Kidney epithelial cell (primary cell): ENCODE measurements at places on chromosomes 1 and 21. TPM values are rescaled to one million over a fixed set of nuclear protein-coding genes. Genes with fewer than 3 reads are reported as not detected.

The BSND gene
- not detected in 2 replicates for total RNA-seq

DNA sequence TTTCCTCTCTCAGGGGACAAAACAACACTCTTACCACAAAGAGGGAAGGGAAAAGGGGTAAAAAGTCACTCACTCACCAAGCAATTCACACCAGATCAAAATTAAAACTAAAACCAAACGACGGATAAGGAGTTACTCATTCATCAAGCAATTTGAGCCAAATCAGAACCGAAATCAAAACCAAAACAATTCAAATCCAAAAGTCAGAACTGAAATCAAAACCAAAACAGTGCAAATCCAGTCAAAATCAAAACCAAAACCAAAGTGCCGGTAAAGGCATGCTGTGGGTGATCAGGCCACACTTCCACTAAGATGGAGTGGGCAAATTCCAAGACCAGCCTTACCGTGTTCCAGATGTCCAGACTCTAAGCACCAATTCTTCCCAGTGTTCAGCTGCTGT is 717.9 kb downstream of the AMY1C start:
- DNase-seq = no peak

The TNNT2 gene
- total RNA-seq = 0.08 and 0.89 TPM in 2 replicates

The SPRR3 gene
- total RNA-seq = 1.1 TPM in 1 of 2 replicates, not detected in the other

DNA sequence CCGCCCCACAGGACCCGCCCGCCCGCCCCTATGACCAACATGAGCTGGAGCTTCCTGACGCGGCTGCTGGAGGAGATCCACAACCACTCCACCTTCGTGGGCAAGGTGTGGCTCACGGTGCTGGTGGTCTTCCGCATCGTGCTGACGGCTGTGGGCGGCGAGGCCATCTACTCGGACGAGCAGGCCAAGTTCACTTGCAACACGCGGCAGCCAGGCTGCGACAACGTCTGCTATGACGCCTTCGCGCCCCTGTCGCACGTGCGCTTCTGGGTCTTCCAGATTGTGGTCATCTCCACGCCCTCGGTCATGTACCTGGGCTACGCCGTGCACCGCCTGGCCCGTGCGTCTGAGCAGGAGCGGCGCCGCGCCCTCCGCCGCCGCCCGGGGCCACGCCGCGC is 7.9 kb upstream of the IBA57 start:
- no peak for DNase-seq

DNA sequence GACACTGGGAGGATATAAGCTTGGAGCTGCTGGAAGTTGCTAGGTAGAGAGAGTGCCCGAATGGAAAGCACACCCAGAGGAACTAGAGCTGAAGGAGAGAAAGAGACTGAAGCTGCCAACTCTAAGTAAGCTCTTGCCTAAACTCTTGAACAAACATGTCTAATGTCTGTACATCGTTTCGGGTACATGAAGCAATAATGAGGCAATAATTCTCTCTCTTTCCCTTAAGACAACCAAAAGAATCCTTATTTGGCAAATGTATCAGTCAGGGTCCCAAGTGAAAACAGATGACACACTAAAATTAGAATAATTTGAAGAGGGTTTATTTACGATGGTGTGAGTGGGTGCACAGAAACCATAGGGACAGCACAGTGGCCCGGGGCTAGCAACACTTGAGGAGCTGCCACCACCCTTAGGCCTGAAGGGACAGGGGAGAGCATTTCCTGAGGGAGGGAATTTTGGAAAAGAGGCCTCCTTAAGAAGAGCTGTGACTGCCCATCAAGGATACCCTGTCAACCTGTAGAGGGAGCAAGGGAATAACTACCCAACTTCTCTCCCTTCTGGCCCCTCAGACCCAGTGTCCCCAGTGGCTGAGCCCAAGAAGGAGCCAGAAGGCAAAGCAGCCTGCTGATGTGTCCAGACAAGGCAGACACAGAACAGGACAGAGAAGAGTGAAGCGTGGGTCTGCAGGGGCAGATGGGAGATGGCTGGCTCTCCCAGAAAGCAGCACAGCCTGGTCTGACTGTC is 36.1 kb upstream of the KHDRBS1 start:
- no peak for DNase-seq

The TARS2 gene
- total RNA-seq = 17.6 and 24.6 TPM in 2 replicates

DNA sequence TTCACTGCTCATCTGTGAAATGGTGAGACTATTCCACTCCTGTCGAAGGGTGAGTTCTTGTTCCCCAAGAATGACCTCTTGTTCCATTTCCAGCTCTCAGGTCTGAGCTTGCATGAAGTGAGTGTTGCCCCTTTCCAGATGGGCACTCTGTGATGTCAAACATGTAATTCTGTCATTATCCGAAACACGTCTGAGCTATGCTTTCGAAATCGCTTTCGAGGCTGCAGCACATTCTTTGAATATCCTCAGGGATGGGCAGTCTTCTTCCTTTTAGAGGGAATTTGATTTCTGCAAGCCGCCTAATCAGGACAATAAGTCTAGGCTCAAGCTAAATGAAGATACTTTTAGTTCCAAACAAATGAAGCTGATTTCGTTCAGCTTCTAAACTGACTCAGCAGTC is 15.1 kb downstream of the NFASC start:
- DNase-seq = no peak

The CD247 gene
- total RNA-seq = not detected in 2 replicates

DNA sequence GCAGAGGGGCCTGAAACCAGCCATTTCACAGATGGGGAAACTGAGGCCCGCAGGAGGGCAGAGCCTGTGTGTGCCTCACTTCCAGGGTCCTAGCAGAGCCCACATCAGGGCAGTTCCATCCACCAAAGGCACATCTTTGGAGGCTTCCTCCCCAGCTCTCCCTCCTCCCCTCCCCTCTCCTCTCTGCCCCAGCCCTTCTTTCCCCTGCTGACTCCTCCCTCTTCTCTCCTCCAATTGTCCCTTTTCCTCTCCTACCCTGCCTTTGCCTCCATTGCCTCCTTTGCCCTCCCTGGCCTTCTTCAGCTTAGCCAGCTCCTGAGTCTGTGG is 56.6 kb downstream of the TMEM53 start:
- no peak for DNase-seq

- DNase-seq = no peak
Observed at GRCh38 chr1:155379631-155380090, 59.0 kb downstream of the RUSC1 start.

The PINK1 gene
- total RNA-seq = 57.4 and 57.7 TPM in 2 replicates

GRCh38 chr1:31934706-31935629 is 3.2 kb downstream of the PTP4A2 start:
- no peak for DNase-seq

The PGBD5 gene
- total RNA-seq = 54.0 and 70.7 TPM in 2 replicates

The OR2L2 gene
- not detected in 2 replicates for total RNA-seq

GRCh38 chr1:81490614-81491013 is 310.1 kb upstream of the ADGRL2 start:
- no peak for DNase-seq
